ENCODE measurements at places on chromosomes 16 and 17. TPM values are rescaled to one million over a fixed set of nuclear protein-coding genes. Genes with fewer than 3 reads are reported as not detected.

- H3K36me3 ChIP-seq: peaks cover 17% of the 10 kb centered on the region
- H3K4me1 ChIP-seq: peaks cover 9% of the 10 kb centered on the region
- H3K27me3 ChIP-seq: no peaks in the 10 kb centered on the region
- H3K4me3 ChIP-seq: no peak overlapping the region
- no peak overlapping the region for H3K27ac ChIP-seq
These were observed 352.6 kb downstream of the SEC14L1 start for GRCh38 chr17:77493238-77493820.

GRCh38 chr17:45347444-45347843 lies 30.6 kb upstream of the MAP3K14 start:
- H3K4me1 ChIP-seq: no peaks in the 10 kb centered on the region
- H3K4me3 ChIP-seq: no peak overlapping the region
- DNase-seq: no peak
- no peak overlapping the region for H3K27ac ChIP-seq

DNA sequence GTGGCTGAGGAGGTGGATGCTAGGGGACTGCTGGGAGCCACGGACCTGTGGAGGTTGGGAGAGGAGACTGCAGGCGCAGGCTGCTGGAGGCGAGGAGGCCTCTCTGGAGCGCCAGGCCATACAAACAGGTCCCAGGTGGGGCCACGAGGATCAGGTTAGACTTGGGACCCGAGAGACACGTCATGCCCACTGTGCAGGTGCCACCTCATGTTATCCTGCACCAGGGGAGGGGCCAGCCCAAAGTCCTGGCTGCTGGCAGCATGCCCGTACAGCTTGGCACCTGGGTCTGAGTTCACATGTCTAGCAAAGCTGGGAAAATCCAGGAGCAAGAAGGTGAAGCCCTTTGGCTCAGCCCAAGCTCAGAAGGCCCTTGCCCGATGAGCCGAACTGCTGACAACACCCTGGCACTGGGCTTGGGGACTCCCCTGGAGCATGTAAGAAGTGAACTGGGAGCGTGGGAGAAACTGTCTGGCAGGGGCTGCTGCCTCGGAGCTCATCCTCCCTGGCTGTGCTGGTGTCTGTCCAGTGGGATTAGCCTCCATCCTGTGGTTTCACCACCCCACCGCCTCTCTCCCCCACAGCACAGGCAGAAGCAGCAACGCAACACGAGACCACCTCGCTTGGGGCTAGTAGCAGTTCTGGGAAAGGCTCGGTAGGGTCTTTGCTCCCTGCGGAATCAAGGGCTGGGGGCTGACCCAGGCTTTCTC lies 5.3 kb downstream of the ARHGDIA start:
- H3K36me3 ChIP-seq: no peaks in the 10 kb centered on the region
- no peaks in the 10 kb centered on the region for H3K27me3 ChIP-seq
- no peak overlapping the region for H3K4me3 ChIP-seq

- H3K27ac ChIP-seq: peak within 1 kb of the TSS; percentile 73
- no peaks in the 10 kb centered on the region for H3K36me3 ChIP-seq
- H3K4me1 ChIP-seq: peaks cover 13% of the 10 kb centered on the region
- H3K27me3 ChIP-seq: no peaks in the 10 kb centered on the region
These were observed at the start of gene SNTB2 for GRCh38 chr16:69186642-69187445. TSS of gene SNTB2 (plus strand) at chr16:69187164. CDS start at chr16:69187167, 3 bp downstream.

DNA sequence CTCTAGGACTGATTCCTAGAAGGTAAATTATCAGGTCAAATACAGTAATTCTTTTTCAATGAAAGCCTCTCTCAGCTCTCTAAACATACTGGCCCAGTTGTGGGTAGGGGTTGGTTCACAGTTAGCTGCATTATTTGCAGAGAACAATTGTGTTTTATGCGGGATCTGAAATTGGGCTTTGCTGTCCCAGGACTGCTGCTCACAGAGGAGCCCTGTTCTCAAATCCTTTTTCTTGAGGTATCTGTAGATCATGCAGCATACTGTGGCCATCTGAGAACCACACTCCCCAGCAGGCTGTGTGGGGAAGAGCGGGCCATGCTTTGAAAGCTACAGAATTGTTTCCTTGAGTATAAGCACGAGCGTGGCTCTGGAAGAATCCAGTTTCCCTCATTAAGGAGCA lies 17.5 kb downstream of the MTHFSD start:
- H3K36me3 ChIP-seq: peaks cover 28% of the 10 kb centered on the region
- H3K27ac ChIP-seq: no peak overlapping the region
- no peaks in the 10 kb centered on the region for H3K4me1 ChIP-seq
- no peaks in the 10 kb centered on the region for H3K27me3 ChIP-seq
- no peak overlapping the region for H3K4me3 ChIP-seq
- no peak for DNase-seq

- H3K36me3 ChIP-seq: no peaks in the 10 kb centered on the region
- H3K4me1 ChIP-seq: peaks cover 10% of the 10 kb centered on the region
- no peak overlapping the region for H3K4me3 ChIP-seq
- no peak for DNase-seq
- no peaks in the 10 kb centered on the region for H3K27me3 ChIP-seq
These were observed 2.6 kb upstream of the SLC16A3 start for GRCh38 chr17:82226146-82226808.

SLC12A4 gene
- 20.0 TPM for total RNA-seq

GLTPD2 gene
- 15.1 TPM for total RNA-seq

NUDT7 gene
- 15.4 TPM for total RNA-seq

DPEP1 gene
- 0.25 TPM for total RNA-seq

Measured in liver (tissue), 10 donors.